Stimulated activated CD4-positive, alpha-beta T cell treated with anti-CD3 and anti-CD28 coated beads, TNF-alpha, amount 100 ng/mL, for 1 hour (primary cell): ENCODE measurements at places on chromosomes 12 and 14.

GRCh38 chr14:52650774-52651173 is 44.6 kb downstream of the ERO1A start:
- DNase-seq: no peak

- DNase-seq: no peak
Observed at GRCh38 chr14:104507443-104507842, 72.1 kb upstream of the C14orf180 start.

DNA sequence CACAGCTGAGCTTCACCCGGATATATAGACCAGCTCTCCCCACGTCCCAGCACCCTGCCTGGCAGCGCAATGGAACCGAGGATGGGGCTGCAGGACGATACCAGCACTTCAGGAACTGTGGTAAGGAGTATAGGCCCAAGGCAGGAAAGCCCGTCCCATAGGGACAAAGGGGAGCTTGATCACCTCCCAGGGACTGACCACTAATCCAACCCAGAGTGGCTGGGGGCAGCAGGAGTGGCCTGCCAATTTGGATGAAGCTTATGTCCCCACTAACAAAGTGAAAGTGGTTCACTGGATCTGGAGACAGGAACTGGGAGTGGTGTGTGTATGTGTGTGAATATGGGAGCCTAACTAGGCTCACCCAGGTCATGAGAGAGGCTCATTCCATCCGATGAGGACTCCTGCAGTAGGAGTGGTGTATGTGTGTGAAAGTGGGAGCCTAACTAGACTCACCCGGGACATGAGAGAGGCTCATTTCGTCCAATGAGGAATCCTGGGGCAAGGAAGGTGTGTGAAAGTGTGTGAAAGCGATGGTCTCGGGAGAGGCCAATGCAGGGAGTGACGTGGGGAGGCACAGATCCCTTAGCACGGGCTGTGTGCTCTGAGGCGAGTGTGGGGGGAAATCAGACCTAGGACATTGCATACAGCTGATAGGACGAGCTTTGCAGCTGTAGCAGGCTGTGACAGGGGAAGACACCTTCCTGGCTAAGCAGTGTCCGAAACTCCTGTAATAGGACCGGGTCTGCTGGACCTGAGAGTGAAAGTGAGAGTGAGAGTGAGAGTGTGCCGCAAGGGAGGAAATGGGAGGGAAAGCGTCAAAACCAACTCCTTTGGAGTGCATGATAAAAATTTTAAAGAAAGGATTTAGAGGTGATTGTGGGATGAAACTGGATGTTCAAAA is 25.7 kb downstream of the KLRK1 start:
- DNase-seq: no peak

DNA sequence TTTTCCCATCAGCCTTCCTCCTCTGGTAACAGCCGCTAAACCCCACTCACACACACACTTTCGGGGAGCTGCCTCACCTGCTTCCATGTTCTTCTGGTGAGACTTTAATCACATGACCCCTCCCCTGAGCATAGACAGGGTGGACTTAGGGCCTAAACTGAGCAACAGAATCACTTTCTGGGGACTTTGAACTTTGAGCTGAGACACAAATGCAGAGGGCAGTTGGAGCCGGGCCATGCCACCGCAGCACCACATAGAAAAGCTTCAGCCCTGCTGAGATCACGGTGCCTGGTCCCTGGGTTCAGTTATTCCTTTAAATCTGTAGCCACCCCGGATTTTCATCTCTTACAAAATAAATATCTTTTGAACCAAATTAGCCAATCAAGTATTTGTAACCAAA is 18.4 kb upstream of the MAP3K9 start:
- no peak for DNase-seq

DNA sequence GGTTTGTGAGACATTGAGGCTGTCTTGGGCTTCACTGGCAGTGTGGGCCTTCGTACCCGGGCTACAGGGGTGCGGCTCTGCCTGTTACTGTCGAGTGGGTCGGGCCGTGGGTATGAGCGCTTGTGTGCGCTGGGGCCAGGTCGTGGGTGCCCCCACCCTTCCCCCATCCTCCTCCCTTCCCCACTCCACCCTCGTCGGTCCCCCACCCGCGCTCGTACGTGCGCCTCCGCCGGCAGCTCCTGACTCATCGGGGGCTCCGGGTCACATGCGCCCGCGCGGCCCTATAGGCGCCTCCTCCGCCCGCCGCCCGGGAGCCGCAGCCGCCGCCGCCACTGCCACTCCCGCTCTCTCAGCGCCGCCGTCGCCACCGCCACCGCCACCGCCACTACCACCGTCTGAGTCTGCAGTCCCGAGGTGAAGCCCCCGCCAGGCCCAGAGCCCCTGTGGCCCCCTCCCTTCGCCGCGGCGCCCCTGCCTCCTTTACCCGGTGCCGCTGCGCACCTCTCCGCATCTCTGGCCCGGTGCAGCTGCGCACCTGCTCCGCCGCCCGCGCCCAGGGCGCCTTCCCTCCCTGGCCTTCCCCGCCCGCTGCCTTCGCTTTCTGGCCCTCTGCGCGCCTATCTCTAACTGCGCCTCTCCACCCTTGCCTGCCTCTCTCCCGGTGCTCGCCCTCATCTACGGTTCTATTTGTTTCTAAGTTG is at the start of gene ENO2:
Gene ENO2 (plus strand): TSS at position 335 of the 701 bp plus-strand sequence. CDS start 1,253 bp downstream, outside the sequence.
- DNase-seq: peak; percentile 66

GRCh38 chr14:69768873-69769272 is 1.9 kb downstream of the SRSF5 start:
- no peak for DNase-seq

GRCh38 chr12:84416626-84417025 is 496.0 kb downstream of the SLC6A15 start:
- no peak for DNase-seq

DNA sequence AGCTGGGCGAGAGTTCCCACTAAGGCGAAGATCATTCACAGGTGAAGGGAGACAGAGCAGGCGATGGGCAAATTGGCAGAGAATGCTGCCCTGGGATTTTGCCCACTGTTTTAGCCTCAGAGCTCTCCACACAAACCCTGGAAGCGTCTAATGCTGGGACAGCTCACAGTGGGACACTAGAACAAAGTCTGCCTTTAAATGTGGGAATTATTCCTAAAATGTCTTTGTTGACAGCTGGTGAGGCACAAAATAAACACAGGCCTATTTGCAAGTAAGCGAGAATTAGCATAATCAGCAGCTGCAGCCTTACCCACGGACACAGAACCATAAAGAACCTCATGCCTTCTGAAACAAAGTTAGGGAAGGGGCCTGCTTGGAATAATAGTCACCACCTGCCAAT is 824.5 kb downstream of the AACS start:
- DNase-seq: no peak

DNA sequence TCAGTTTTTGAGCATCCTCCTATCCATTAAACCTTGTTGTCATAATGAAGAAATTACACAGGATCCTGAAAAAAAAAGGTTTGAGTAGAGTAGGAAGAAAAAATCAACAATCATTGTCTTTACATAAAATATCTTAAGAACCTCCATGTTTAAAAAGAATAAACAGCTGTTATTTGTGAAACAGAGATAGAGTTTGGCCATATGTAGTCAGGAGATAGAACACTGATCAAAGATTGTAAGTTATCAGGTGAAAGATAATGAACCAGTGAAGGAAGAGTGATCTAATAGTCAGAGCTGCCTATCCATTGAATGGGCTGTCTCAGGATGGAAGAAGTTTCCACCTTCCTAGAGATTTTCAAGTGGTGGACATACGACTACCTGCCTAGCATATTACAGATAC is 397.1 kb downstream of the SOX5 start:
- no peak for DNase-seq
